ENCODE measurements at places on chromosomes 1 and 21.

- no peak for DNase-seq
Measured at GRCh38 chr1:12386130-12386529, 156.3 kb downstream of the VPS13D start.

DNA sequence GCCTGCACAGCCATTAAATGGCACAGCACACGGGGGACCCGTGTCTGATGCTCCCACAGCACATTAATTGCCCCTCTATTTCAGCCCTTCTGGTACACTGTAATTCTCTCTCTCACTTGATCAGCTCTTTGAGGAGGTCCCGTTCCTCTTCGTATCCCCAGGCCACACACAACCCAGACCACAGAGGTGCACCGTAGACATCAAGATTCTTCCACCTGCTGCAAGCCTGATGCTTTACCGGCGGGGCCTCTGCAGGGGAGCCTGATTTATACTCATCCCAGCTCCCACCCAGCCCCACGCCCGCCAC lies 759 bp downstream of the SMYD3 start:
- DNase-seq, result no peak

- no peak for DNase-seq
Measured at GRCh38 chr1:199174336-199174735, 535.5 kb downstream of the PTPRC start.

GRCh38 chr1:220970311-220970710 lies 91.1 kb downstream of the HLX start:
- no peak for DNase-seq

DNA sequence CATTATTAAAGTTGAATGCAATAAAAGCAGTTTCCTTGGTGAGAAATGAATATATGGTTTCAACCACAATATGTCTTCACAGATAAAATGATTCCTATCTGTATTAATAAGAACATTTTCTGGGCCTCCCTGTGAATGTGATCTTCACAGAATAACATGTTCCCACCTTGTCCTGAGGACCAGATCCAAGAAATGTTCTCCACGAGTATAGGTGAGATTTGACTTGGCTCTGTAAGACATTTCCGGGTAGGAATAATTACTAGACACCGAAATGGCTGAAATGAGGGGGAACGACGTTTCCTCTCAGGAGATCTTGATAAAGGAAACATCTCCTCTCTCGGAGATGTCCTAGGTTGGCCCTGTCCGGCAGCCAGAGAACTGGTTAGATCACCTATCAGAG lies 61.4 kb downstream of the CLIC6 start:
- no peak for DNase-seq

DNA sequence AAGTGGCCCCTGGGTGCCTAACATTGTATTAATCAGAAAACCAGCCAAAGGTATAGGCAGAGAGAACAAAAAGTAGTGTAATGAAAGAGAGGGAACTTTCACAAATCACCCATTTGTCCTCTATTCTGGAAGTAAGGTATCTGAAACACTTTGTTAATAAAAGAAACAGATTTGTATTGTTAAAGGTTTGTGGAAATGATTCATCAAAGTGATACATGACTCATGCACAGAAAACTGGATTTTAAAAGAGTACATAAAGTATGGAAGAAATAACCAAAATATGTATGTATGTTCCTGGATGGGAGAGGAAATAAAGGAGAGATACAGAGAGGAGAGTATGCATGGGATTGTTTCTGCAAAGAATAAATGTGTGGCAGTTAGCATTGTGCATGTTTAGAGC lies 126.8 kb downstream of the RGS21 start:
- DNase-seq, result no peak
